ENCODE measurements at places on chromosomes 6 and 20.

DNA sequence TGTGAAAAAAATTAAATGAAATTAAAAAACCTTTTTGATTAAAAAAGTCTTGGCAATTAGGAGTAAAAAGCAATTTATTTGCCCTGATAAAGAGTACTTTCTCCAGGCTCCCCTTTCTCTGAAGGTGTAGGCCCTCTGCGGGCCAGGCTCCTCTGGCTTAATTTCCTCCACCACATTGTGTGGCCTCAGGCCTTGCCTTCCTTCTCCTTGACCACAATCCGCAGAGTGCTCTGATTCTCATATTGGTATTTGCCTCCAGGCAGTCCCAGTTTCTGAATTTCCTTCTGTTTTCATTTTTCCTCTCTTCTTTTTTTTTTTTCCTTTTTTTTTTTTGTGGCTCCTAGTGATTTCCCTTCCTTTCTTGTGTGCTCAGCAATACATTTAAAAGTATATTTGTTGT, 96.4 kb downstream of the AIG1 start:
- DNase-seq: no peak

DNA sequence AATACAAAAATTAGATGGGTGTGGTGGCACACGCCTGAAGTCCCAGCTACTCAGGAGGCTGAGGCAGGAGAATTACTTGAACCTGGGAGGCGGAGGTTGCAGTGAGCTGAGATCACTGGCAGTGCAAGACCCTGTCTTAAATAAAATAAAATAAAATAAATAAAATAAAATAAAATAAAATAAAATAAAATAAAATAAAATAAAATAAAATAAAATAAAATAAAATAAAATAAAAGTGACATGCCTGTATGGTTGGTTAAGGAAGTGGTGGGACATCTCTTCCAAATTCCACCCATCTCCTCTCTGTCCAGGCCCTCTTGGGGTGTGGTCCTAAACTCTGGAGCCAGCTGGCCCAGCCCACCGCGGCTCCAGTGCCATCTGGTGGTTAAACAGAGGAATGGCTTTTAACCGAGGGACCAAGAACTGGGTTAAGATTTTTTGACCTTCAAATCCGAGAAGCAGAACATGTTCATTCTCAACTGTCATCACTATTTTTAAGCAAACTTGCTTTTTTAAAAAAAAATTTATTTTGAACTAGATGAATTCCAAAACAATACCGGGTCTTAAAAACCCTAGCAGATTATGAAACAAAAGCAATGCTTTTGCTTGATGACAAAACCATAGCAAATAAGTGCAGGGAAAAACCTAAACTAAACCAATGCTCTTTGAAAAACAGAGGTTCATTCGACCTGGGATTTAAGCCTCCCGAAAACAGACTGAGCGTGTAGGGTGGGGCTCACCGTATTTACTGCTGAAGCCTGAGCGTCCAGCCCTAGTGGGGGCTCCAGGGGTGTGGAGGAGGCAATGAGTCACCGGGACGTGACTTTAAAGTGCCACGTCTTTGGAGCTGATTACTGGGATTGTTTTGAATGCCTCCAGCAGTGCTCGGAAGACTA, 68.8 kb downstream of the CDC5L start:
- DNase-seq: peak; percentile 61

DNA sequence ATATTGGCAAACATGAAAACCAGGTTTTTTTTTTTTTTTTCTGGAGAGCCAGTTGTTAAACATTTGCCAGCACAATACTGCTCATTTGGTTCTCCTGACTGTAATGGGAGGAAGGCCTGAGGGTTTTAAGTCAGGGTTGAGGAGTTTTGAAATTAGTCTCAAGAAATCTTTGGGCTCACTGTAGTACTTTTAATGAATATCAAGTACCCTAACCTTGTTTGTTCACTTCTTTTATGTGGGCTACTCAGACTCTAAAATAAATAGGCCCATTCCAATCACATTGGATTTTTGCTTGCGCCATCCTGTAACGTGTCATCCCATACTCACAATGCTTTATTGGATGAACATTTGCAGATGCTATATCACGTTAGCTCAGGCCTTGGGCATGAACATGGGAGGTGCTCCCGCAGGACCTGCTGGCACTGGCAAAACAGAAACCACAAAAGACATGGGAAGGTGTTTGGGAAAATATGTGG, 146.9 kb downstream of the DNAH8 start:
- no peak for DNase-seq

GRCh38 chr6:168837254-168838036, 396.5 kb downstream of the SMOC2 start:
- DNase-seq: no peak

DNA sequence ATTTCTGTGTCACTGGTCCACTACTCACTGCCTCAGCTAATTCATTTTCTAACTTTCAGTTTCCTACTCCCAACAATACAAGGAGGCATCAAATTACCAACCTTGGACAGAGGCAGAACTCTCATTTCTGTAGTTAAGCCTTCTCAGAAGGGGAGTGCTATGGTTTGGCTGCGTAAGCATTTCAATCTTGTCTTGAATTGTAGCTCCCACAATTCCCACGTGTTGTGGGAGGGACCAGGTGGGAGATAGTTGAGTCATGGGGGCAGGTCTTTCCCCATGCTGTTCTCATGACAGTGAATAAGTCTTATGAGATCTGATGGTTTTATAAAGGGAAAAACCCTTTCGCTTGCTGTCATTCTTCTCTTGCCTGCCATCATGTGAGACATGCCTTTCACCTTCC, 22.9 kb downstream of the HLA-DRA start:
- no peak for DNase-seq

DNA sequence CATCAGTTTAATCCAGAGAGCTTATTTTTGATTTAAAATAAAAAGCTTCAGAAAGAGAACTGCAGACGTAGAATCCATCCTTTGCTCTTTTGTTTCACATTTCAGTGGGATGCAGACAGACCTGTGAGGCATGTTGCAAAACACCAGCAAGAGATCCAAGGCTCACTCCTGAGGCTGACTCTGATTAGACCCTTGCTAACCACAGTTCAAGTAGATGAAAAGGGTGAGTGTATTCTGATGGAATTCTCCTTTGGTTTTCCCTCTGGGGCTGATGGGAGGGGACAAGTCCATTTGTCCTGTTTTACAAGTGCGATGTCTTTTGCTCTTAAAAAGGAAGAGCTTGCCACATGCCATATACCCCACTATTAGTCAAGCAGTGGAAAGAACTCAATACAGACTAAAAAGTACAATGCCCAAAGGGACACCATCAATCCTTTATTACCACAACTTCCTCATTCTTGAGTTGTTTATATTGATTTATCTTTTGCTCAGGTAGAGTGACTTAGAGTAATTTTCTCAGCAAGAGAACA, 772.7 kb downstream of the MAFB start:
- DNase-seq: no peak

DNA sequence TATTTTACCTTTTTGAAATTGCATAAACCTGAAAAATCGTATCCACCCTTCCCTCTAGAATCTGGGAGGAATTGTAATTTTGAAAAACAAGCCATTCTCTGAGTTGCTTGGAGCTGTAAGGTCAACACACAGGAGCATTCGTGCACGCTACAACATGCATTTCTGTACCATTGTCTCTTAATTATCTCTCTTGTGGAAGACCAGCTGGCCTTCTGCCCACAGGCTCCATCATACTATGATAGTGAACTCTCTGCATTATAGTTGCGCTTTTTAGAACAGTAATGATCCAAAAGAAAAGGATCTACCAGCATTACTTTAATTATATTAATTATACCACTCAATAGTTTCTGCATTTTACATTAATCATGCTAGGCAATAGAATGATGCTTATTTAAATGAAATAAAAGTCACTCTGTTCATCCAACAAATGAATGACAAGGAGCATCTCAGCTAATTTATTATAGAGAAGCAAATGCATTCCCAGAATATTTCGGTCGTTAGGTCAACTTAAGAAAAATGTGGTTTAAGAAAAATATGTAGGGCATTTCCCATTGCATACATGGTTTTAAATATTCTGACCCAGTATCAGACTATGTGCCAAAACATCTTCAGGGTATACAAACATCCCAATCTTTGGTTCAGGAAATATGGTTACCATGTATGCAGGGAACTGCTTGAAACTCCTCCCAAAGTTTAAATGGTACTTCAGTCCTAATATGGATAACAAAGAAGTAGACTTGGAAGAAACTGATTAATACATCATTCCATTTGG, 263.5 kb downstream of the TFAP2A start:
- no peak for DNase-seq

DNA sequence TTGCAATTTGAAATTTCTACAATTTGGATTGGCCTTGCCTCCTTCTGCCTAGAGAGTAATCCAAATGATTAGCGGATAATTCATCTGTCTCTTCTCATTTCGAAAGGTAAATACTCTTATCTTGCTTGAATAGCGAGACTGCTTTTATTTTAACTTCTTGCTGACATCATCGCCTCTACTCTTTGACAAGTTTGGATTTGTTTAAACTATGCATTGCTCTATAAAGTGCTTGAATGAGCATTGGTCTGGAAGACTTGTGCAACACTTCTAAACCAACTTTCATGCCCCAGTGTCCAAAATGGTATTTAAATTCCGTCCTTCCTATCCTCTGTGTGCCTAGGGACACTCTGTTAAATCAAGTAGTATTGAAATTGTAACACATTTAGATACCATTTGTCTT, 384.1 kb upstream of the SLC35B3 start:
- DNase-seq: no peak

DNA sequence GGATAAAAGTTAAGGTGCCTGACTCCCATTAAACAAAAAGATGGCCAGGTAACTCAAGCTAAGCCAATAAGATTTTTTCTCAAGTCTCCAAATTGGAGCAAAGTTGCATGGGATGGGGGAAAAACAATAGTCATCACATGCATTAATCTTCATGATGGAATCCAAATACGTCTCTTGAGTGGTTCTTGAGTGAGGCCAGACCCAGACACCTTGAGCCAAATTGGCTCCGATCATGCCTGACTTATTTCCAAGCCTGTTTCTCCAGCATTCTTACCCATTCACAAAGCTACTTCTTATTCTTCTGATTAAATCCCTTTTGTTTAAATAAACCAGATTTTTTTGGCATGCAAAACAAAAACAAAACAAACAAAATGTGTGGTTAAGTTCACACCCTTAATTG, 420.3 kb upstream of the NRSN1 start:
- no peak for DNase-seq

DNA sequence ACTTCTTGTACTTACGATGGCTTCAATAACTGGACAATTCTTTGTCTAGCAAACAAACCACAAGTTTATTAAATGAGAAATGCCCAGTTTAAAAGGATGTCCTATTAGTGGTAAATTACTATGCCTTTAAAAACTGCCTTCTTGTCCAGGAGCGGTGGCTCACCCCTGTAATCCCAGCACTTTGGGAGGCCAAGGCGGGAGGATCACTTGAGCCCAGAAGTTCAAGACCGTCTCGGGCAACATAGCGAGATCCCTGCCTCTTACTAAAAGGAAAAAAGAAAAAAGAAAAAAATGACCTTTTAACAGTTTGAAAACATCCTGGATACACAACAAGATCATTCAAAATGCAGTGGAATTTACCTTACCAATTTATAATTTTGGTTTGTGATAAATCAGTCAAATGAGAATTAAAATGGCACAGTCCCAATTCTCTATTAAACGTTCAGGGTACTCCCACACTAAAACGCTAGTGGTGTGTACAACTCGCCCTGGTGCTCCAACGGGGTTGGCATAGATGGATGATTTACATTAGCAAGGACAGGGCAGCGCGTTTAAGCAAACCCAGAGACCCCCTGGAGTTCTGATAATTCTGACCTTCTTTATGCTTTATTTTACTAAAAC, 2.3 kb downstream of the ZBTB2 start:
- no peak for DNase-seq

All from H54 (cell line).